NCI-H1436 treated with DMSO at 0.1 percent for 48 hours (cell line): ENCODE measurements at places on chromosomes 3 and 15.

- no peak for DNase-seq
These were observed 57.3 kb downstream of the GPR171 start for GRCh38 chr3:151145713-151146070.

DNA sequence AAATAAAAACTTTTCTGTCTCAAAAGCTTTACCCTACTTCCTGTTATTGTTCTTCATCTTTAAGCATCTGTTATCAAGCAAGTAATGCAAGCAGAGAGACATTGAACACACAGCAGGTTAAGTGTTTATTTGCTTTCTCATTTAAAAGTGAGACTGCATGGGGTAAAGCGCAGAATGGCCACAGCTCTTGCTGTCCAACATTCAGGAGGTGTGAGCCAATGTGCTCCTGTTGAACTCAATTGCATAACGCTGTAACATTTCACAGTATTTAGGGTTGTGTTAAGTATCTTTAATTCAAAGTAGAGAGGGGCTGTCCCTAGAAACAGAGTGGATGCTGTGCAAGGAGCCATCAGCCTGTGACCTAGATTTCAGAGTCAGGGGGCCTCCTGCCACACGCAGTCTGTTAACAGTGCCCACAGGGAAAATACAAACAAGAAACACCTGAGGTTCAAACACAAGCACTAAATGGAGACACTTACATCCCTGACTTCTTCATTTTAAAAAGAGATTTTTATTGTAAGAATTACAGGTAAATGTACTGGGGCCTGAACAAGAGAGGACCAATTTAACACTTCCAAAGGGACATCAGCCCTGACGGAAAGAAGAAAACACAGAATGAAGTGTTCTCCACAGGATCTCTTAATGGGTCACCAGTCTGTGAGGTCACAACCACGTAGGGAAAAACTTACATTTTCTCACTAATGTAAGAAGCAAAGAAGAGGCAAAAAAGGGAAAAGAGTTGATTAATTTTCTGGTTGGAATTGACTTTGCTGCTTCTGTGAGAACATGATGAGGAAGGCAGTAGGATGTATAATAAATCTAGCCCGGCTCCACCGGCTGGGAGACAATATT, 815.1 kb downstream of the VGLL3 start:
- DNase-seq, result no peak

GRCh38 chr15:78822514-78822913, 11.2 kb upstream of the ADAMTS7 start:
- no peak for DNase-seq

- DNase-seq, result no peak
These were observed 222.6 kb downstream of the ABHD5 start for GRCh38 chr3:43913036-43913948.
